ENCODE measurements at places on chromosomes 5 and 9. TPM values are rescaled to one million over a fixed set of nuclear protein-coding genes. Genes with fewer than 3 reads are reported as not detected.

- DNase-seq = no peak
Observed at GRCh38 chr9:28868228-28868990, 1295.1 kb upstream of the C9orf72 start.

- DNase-seq = no peak
Observed at GRCh38 chr5:68834491-68834981, 259.3 kb upstream of the SLC30A5 start.

DNA sequence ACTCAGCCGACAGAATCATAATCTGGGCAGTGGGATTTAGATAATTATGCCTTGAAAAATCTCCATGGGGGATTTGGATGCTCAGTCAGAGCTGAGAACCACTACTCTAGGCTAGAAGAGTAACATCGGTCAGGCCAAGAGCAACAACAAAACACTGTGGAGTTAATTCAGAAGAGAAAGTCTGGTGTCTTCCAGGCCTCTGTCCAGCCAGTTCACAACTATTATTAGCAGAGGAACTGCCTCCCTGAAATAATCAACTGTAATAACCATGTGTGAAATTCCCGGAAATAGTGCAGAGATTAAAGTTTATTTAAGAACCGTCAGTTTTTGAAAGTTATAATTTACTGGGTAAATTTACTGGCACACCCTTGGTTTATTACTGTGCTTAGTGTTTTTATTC is 8.2 kb upstream of the MARCHF3 start:
- DNase-seq = no peak

- DNase-seq = no peak
Observed at GRCh38 chr9:135565141-135565628, 3.6 kb downstream of the PAEP start.

- DNase-seq = no peak
Observed at GRCh38 chr9:93008457-93008856, 50.0 kb upstream of the SUSD3 start.

The PRDM9 gene
- total RNA-seq = not detected

DNA sequence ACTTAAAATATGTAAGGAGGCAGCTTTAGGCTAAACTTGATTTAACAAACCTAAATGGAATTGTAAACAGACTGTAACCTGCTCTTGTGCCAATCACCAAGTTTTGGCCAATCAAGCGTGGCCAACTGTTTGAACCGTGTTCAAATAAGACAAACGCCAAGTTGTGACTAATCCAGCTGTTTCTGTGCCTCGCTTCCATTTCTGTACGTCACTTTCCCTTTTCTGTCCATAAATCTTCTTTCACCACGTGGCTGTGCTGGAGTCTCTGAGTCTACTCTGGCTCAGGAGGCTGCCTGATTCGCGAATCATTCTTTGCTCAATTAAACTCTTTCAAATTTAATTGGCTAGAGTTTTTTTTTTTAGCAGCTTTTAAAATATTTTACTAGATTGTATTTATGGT is 71.3 kb downstream of the LIX1 start:
- no peak for DNase-seq

DNA sequence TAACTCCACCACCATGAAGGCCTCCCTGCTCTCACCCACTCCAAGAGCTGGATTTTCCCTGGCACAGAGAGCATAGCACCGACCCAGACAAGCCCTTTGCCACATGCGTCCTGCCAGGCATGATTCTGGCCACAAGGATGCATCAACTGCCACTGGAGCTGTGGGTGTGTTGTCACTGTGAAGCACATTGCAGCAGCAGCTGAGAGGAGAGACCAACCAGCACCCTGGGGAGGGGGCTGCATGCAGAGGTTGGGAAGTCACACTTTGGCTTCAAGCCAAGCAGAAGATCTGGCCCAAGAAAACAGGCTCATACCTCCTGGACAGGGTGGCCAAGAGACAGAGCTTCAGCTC is 22.6 kb upstream of the PTGES start:
- no peak for DNase-seq

The RAB3C gene
- total RNA-seq = 0.47 TPM

DNA sequence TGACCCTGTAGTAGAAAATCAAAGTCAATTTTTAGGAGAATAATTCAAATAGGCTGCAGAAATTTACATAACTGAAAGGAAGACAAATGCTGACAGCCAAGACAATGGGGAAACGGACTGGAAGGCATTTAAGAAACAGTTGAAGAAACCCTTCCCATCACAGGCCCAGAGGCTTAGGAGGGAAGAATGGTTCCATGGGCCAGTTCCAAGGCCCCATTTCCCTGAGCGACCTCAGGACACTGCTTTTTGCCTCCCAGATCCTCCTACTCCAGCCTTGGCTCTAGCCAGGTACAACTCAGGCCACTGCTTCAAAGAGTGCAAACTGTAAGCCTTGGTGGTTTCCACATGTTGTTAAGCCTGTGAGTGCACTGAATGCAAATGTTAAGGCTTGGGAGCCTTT is 184.1 kb upstream of the SGCD start:
- no peak for DNase-seq

- DNase-seq = no peak
Observed at GRCh38 chr5:160088805-160089204, 30.4 kb downstream of the PWWP2A start.

DNA sequence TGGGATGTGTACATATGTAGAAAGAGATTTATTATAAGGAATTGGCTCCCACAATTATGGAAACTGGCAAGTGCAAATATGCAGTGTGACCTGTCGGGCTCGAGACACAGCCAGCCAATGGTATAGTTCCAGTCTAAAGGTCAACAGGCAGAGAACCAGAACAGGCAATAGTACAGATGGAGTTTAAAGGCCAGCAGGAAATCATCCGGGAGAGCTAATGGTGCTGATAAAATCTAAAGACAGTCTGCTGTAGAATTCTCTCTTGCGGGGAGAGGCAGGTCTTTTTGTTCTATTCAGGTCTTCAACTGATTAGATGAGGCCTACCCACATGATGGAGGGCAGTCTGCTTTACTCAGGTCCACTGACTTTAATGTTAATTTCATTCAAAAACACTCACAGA is 21.8 kb downstream of the ANKRD31 start:
- DNase-seq = no peak

GRCh38 chr9:124975131-124975530 is 34.2 kb upstream of the GOLGA1 start:
- no peak for DNase-seq

GRCh38 chr5:1268666-1269065 is 26.2 kb downstream of the TERT start:
- no peak for DNase-seq

DNA sequence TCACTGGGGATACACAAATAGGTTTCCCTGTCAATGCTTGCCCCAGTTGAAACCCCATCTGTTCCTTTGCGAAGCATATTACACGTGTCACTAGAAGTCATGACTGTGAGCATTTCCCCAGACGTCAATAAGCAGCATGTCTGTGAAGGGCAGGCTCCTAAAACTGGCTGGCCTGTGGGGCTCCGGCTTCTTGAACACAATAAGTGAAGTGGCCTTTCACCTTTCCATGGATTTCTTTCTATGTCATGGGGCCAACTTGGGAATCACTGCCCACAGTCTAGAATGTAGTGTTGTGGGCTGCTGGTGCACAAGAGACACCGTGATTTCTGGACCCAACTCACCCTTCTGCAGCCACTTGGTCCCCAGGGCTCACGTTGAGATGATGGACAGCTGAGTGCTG is 60.4 kb upstream of the CTSL start:
- DNase-seq = no peak

- no peak for DNase-seq
Observed at GRCh38 chr5:38927470-38927869, 81.7 kb downstream of the OSMR start.

GRCh38 chr5:112310746-112311145 is 108.3 kb downstream of the EPB41L4A start:
- no peak for DNase-seq

The ZNF454 gene
- total RNA-seq = not detected

The GABRA6 gene
- total RNA-seq = not detected

DNA sequence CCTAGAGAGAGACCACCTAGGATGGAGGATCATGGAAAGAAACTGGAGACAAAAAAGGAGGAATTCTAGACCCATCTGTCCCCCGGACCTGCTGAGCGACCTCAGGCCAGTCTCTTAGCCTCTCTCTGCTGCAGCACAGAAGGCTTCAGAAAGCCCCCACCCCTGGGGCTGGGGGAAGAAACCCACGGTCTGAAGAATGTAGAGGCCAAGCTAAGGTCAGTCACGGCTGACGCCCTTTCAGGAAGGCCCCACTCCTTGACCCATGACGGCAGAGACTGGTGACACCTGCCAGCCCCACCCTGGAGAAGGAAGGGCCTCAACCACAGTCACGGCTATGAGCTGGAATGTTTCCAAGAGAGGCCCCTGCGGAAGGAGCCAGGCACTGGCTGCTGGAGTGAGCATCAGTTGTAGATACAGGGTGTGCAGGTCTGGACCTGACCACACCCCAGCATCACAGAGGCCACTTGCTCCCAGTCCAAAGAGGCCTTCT is 120.5 kb upstream of the BOD1 start:
- DNase-seq = no peak

- DNase-seq = no peak
Observed at GRCh38 chr5:170105642-170106611, at the start of gene FOXI1. Gene FOXI1 (plus strand): TSS chr5:170105897. CDS start chr5:170105958, 61 bp downstream.

GRCh38 chr5:60366489-60366888 is 333.5 kb downstream of the DEPDC1B start:
- no peak for DNase-seq

The PCDHGA12 gene
- total RNA-seq = 1.3 TPM

DNA sequence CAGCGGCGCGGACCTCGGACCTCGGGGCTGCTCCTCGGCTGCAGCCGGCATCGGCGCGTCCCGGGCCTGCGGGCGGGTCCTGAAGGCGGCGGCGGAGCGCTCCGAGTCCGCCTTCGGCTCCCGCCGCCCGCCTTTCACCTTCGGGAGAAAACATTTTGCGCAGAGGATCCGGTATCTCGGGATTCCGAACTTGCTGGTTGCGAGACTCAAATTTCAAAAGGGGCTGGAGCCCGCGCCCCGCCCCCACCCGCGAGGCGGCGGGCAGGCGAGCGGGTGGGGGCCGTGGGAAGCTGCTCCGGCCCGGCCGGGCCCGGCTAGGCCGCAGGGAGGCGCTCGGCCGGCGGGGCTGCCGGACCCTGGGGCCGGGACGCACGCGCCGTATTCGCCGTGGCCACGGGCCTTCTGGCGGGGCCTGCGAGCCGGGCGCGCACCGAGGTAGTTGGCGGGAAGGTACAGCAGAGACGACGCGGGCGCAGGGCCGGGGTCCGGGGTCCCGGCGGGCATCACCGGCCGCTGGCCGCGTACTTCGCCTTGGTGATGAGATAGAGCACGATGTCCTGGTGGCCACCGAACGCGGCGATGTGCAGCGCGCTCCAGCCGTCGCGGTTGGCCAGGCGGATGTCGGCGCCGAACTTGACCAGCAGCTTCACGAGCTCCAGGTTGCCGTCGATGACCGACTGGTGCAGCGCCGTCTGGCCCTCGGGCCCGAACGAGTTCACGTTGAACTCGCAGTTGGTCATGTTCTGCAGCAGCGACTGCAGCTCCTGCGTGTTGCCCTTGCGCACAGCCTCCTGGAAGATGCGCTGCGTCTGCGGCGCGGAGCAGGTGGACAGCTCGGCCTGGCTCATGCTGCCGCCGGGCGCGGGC is 757 bp downstream of the NRARP start:
- DNase-seq = no peak

The ADGRD2 gene
- not detected for total RNA-seq

DNA sequence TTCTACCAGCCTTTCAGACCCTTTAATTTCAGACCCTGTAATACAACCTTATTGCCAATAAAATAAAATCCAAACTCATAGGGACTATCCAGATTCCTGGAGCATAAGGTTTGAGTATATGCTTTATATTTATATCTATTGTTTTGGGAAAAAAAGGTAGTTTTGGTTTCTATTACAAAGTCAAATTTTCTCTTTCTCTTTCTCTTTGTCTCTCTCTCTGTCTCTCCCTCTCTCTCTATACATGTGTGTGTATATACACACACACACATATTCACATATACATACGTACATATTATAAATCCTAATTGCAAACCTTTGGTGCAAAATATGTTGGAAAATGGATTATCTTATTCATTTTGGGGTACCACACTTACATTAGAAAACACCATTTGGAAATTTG is 39.0 kb downstream of the TMEM232 start:
- no peak for DNase-seq

Measured in activated B cell treated with CpG ODN at 0.5 μM for 24 hours (primary cell).